ENCODE measurements at places on chromosomes 4 and X.

GRCh38 chrX:36963069-36963808 lies 44.9 kb upstream of the FAM47C start:
- no peak for DNase-seq

DNA sequence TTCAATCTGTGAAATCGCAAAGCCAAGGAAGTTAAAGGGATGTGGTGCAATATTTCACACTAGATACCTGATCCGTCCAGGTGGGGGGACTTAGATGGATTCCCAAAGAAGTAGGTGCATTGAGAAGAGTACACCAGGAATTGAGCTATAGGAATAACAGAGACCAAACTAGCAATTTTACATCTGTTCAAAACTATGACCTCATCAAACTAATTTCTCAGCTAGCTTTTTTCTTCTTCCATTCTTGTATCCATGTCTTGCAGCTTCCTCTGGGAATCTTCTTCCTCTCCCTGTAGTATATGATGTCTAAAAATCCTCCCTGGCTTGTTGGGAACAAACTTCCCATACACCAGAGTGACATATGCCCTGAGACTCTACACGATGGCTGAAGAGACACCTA lies 51.0 kb upstream of the PTPN13 start:
- DNase-seq, result no peak

GRCh38 chr4:146916479-146917076 lies 29.1 kb downstream of the TTC29 start:
- DNase-seq, result peak; percentile 30

GRCh38 chr4:41465146-41465761 lies 72.7 kb upstream of the LIMCH1 start:
- DNase-seq, result no peak

DNA sequence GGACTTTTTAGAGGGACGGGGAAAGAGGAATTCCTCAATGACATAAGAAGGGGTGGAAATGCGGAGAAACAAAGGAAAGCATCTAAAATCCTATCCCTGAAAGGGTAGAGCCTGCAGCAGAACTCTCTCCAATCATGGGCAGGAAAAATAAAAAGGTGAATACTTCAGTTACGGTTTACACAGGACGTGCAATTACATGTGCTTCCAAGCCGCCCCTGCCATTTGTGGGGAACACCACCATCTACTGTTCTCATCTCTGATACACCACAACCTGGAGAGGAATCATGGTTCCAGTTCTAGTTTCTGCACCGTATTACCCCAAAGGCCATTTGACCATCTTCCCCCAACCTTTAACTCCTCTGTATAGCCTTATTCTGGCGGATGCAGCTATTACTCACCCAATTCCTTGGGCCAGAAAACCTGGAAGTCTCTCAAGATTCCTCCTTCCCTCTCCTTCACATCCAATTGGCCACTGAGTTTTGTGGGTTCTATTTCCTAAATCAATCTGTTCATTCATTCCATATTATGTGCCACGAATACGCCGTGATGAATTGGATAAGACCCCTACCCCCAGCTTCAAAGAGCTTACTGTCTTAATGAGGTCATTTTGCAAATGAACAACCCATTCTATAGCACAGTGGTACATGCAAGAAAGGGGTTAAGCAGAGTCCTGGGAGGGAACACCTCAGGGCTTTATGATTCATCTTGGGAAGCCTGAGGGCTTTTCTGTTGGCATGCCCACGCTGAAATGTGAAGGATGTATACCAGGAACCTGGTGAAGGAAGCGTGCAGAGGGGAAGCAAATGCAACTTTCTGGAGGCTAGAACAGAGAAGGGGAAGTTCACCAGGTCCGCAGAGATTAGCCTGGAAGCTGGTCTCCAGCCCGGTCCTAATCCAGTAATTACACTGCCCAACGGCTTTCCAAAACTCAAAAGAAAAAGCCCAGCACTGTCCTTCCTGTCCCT lies 1.4 kb upstream of the MSL3 start:
- DNase-seq, result no peak

- no peak for DNase-seq
Measured at GRCh38 chr4:150849016-150849415, 166.1 kb downstream of the LRBA start.

DNA sequence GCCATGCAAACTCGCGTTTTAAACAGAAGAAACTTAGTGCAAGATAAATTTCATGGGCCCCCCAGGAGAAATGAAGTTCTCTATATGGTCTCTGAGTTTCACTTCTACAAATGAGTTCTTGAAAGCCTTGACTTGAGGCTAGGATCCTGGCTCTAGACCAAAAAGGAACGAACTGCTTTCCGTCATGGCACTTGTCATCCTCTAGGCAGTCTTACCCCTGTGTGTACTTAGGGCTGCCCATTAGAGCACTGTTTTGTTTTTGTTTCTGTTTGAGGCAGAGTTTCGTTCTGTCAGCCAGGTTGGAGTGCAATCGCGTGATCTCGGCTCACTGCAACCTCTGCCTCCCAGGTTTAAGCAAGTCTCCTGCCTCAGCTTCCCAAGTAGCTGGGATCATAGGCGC lies 29.0 kb downstream of the RNF4 start:
- DNase-seq, result no peak

GRCh38 chr4:39543034-39543433 lies 15.8 kb upstream of the UGDH start:
- DNase-seq, result no peak

- no peak for DNase-seq
Measured at GRCh38 chrX:45750639-45751038, 550.0 kb upstream of the DIPK2B start.

- no peak for DNase-seq
Measured at GRCh38 chr4:101987623-101988243, 197.2 kb downstream of the BANK1 start.

GRCh38 chr4:7841894-7842293 lies 97.8 kb downstream of the AFAP1 start:
- DNase-seq, result no peak

GRCh38 chr4:11367371-11367770 lies 61.3 kb downstream of the HS3ST1 start:
- DNase-seq, result no peak

DNA sequence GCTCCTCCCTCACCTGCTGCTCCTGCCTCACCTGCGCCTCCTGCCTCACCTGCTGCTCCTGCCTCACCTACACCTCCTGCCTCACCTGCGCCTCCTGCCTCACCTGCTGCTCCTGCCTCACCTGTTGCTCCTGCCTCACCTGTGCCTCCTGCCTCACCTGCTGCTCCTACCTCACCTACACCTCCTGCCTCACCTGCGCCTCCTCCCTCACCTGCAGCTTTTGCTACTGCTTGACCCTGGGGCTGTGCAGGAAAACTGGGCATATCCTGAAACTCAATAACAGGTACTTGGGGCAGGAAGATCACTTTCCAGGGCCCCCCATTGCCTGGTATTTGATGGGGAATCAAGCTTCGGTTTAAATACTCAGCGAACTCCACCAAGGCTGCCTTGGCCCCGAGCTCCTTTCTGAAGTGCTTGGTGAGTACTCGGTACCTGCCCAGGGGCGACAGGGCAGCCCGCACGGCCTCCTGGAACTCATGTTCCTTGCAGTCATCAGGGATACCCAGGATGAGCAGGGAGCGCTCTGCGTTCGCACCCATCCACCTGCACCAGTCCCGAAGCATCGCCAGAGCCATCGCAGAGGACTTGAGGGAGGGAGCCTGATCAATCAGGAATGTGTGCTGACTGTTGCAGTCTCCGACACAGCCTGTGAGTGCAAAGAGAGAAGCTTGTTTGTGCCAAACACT lies 2.7 kb downstream of the PNMA6E start:
- no peak for DNase-seq

GRCh38 chr4:112905728-112906127 lies 143.7 kb upstream of the ANK2 start:
- no peak for DNase-seq

- DNase-seq, result no peak
Measured at GRCh38 chr4:138572007-138572406, 329.9 kb upstream of the SLC7A11 start.

DNA sequence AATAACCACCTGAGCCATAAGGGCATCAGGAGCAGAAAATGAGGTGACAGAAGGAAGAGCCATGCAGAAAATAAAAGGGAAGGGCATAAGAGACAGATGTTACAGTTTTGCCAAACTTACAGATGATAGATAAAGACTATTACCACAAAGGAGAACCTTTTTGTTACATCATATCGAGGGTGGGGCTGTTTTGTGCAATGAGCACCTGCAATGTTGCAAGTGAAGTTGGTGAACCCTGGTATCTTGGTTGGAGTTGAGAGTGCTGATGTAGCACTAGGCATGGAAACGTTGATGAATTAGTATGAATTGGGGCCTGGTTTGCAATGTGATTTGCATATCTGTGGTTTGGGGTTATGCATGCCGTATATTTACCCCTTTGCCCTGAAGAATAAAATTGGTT lies 119.8 kb upstream of the TEX13D start:
- DNase-seq, result no peak

DNA sequence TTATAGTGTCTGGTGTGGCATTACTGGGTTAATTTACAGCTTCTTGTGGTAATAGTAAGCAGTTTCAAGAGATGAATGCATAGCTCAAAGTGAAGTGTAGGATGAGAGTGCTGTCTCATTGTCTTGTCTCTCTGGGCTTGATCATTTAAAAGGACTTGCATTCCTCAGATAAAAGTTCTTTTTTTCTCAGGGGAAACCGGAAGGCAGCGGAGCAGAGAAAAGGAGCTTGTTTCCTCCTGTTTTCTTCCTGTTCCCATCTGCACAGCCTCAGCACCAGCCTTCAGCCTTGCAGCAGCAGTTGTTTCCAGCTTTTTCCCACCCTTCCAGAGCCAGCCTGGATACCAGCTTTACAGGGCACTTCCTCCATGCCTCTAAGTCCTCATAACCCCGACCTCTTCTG lies 61.4 kb upstream of the LGI2 start:
- DNase-seq, result no peak

- no peak for DNase-seq
Measured at GRCh38 chr4:18935659-18936345, 914.2 kb upstream of the LCORL start.

GRCh38 chr4:602559-602942 lies 22.8 kb upstream of the PDE6B start:
- no peak for DNase-seq

GRCh38 chrX:9486786-9487387 lies 22.0 kb downstream of the TBL1X start:
- no peak for DNase-seq

DNA sequence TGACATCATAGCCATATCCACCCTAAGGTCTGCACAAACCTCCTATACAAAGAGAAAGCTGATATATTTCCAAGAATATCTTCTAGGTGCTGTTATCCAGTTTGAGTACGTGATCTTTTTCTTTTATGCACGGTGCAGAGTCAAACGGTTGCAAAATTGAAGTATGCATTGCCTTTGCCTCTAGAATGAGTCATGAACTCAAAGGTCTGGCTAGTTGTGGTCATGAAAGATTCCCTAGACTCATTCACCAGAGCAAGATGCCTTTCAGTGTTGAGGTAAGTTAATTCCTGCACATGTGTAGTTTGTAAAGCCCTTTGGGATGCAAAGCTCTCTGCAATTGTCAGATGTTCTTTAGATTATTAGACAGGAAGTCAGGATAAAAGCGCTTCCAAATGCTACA lies 704.4 kb downstream of the PCDH19 start:
- DNase-seq, result peak; percentile 15

DNA sequence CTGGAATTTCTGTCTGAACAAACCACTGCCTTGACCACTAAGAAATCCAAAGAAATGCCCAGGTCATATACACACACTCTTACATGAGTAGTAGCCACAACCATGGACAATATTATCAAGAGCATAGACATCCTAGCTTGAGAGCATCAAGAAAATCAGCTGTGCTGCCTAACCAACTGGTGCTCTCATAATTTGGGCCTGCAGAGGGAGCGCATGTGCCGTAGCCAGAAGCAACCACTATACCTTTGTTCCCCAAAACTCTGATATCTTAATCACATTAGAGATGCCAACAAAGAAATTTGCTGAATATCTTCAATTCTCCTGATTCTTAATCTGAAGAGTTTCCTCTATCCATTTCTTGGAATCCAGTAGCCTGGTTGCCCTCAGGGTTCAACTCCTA lies 163.6 kb downstream of the ZNF674 start:
- no peak for DNase-seq

DNA sequence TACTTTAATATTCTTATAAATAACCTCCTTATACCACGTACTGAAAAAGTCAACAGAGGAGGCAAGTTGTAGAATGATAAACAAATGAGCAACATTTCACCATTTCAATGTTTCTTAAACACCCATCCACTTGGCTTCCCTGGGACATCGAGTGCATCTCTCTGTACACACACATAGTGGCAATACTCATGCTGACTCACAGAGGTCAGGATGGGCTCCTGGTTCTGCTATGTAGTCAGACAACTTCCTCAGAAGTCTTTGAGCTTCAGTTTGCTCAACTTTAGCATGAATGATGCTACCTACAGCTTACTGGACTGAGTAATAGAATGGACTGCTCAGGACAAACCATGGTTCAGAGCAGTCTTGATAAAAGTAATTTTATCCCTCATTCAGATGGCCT lies 56.9 kb downstream of the MAD2L1 start:
- peak; percentile 8 for DNase-seq

GRCh38 chr4:144647095-144647561 lies 1.2 kb downstream of the HHIP start:
- DNase-seq, result no peak
